ENCODE measurements at places on chromosomes 13 and 19. TPM values are rescaled to one million over a fixed set of nuclear protein-coding genes. Genes with fewer than 3 reads are reported as not detected.

- DNase-seq, result no peak
These were observed 7.0 kb downstream of the CUL4A start for GRCh38 chr13:113216254-113217048.

DNA sequence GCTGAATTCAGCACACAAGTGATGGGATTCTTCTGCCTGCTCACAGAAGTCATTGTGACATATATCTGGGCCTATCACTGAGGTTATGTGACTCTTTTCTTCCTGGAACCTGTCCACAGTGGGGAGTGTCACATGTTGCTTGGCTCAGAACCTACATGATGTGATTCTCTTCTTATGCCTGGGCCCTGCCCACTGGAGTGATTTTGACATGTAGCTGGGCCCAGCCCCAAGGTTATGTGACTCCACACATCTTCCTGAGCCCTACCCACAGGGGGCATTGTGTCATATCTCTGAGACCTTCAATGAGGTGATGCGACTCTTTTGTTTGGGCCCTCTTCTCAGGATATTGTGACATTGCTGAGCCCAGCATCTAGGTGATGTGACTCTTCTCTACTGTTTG lies 17.4 kb upstream of the ZNF429 start:
- no peak for DNase-seq

The ERICH6B gene
- total RNA-seq, result not detected

GRCh38 chr13:83372786-83373185 lies 509.5 kb downstream of the SLITRK1 start:
- DNase-seq, result no peak

DNA sequence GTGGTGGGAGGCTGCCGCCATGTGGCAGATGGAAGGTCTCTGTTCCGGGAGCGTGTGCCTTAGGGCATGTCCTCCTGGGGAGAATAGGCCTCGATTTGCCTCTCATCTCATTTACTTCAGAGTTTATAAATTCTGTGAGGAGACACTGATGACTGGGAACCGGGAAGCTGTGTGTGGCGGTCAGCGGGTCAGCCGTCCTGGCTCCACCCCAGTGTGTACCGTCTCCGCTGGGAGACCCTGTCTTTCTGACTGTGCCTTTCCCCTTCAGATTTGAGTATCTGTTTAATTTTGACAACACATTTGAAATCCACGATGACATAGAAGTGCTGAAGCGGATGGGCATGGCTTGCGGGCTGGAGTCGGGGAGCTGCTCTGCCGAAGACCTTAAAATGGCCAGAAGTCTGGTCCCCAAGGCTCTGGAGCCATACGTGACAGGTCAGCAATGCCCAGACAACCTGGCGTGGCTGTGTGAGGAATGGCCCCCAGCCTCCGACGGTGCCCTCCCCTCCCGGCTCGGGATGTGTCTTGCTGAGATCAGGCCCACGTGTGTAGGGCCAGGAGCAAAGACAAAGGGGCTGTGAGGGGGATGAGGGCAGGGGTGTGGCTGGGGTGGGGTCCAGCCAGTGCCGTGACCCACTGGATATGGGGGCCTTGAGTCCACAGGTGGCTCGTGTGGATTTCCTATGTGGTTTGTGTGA lies 21.6 kb downstream of the ATP4B start:
- no peak for DNase-seq

DNA sequence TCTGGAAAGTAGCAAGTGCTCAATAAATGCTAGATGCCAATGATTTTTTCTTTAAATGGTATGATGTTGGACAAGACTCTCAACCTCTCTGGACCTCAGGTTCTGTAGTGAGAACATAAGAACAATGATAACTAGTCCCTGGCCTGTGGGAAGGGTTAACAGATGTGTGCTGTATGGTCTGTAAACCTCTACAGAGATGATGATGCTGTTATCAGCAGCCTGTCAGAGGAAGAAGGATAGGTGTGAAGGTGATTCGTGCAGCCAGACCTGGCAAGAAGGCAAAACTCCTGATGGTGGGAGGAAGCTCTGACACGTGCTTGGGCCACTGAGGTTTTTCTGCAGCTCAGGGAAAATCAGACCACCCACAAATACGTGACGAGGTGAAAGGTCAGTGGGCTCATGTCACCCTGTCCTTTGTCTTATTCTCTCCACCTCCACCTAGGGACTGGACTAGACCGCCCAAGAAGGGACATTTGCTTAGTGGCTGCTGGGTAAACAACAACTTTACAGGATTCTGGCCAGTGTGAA lies 36.7 kb upstream of the UBL3 start:
- no peak for DNase-seq

DNA sequence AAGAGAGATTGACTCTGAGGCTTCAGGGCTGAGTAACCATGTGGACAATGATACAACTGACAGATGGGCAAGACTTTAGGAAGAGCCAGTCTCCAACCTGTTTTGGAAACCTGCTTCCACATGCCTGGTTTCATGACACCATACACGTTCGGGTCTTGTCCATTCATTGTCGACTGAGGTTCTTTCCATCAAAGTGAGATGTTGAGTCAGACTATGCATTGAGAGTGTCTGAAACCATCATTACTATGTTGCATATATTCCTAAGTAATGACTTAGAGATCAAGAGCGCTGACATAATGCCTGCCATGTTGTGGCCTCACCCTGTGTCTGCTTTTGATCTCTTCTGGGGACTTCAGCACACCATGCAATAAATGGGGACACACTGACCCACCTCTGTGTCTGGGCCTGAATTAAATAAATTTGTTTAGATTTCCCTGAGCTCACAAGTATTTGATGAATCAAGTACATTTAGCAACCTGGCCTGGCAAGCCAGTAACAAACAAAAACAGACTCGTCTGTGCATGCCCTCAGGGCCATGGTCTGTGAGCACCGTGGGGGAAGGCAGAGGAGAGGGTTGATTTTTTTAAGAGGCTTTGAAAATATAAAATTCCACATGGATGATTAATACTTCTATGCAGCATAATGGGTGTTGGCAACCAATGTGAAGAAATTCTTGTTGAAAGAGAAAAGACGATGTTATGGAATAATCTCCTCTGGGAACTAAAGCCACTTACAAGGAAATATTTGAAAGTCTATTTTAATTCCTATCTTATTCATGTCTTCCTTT lies 49.9 kb upstream of the UBAC2 start:
- no peak for DNase-seq

- DNase-seq, result no peak
These were observed 370.9 kb downstream of the KLF5 start for GRCh38 chr13:73429701-73430100.

GRCh38 chr19:42202290-42202880 lies 15.1 kb downstream of the DEDD2 start:
- DNase-seq, result no peak

DNA sequence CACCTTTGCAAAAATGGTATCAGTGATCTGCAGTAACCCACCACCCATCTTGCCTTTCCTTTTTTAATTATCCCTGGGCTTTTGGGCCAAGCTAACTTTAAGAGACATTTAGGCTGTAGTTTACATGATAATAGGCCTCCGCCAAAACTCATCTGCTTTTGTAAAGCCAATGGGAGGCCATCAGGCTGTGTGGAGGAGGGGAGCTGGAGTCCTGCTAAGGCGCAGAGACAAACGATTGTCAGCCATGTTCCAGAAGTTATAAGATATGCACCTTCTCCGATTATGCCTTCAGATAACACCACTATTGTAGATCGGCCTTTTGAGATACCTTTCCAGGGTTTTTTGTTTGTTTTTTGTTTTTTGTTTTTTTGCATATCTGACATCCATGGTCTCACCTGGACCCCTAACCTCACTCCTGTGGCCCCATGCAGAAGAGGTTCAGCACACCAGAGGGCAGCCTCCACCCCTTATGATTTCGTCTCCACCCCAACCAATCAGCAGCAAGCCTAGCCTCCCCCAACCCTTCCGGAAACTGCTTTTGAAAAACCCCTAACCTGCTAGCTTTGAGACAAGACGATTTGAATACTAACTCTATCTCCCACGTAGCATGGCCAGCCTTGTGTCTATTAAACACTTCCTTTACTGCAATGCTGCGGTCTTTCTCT lies 113.9 kb upstream of the UBL3 start:
- DNase-seq, result no peak

DNA sequence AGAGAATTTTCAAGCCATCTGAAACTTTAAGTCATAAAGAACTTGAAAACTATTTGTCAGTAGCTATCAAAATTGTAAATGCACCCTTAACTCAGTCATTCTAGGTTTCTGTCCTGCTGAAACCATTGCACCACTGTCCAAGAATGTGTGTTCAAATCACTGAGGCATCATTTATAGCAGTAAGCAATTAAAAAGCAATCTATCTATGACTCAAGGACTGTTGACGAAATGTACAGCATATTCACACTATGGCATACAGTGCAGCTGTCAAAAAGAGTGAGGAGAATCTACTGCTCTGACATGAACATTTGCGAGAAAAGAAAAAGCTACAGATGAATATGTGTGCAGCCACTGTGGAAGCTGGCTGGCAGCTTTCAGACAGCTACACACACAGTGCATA lies 71.2 kb downstream of the ING1 start:
- DNase-seq, result no peak

The OSCAR gene
- not detected for total RNA-seq

DNA sequence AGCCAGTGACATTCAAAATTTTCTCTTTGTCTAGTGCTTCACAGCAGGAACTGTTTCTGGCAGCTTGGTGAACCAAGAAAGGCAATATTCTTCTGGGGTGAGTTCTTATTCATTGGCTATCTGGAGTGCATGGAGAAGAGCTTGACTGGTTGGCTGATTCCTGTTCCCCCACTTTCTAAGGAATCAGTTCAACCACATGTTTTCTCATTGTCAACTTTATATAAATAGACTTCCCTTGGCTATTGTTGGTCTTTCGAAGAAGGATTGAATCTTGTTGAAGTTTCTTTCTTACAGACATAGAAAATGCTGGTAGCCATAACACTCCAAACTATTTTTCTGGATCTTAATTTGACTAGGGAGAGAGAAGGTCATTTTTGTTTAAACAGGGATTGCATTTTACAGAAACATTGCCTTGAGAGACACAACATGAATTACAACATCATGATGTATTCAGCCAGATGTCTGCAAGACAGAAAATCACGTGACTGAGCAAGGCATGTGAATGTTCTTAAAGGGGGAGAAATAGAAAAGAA lies 85.2 kb downstream of the EDNRB start:
- DNase-seq, result no peak

DNA sequence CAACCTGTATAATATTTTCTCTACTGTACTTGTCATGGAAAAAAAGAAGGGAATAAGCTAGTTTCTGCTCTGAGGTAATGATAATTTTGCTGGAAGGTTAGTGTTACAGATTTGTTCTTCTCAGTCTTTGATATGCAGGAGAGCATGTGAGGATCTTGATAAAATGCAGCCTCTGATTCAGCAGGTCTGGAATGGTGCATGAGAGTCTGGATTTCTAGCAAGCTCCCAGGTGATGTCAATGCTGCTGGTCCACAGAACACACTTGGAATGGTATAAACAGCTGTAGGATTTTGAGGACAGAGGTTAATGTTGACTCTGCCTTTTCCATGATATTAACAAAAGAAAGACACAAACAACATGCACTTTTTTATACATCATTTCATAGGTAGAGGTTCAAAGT lies 173.6 kb downstream of the NDFIP2 start:
- no peak for DNase-seq

The RNF17 gene
- total RNA-seq, result not detected

DNA sequence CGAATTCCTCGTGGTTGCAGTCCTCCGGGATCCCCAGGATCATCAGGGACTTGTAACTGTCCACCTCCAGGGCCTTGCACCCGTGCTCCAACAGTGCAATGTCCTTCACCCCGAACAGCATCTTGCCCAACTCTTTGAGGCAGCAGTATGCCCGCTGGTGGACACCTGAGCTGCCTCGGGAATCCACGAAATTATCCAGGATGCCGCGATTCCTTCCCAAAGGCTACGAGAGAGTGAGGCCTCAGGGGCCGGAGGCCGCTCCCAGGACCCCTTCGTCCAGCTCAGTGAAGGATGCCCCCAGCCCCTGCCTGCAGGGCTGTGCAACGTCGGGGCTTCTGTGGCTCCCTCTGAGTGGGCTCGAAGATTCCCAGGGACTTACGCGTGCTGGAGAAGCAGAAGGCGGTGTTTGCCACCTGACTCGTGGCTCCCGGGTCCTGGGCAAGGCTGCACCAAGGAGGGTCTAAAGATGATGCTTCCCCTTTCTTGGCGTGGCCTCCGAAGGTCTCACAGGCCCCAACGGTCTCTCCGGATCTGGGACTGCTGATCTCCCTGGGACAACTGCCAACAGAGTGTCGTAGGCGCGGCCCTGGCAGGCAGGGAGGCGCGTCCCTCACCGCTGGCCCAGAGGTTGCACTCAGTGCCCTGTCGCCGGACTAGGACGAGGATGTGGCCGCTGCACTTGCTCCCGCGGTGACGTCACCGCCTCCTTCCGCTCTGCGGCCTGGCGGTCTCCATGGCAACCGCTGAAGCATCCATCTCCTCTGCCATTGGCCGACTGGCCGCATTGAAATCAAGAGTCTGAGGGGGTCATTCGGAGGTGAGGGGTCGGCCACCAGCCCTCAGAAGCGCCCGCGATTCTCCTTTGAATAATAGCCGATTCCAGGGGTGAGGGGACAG lies at the start of gene PNMA8C:
TSS of gene PNMA8C (minus strand) at position 698 of the 897 bp plus-strand sequence. CDS start at position 121, 577 bp downstream.
- peak; percentile 66 for DNase-seq

The EXOC3L2 gene
- 3.0 TPM for total RNA-seq

GRCh38 chr13:90534617-90535370 lies 812.7 kb upstream of the MIR17HG start:
- no peak for DNase-seq

The ZNF471 gene
- 2.1 TPM for total RNA-seq

DNA sequence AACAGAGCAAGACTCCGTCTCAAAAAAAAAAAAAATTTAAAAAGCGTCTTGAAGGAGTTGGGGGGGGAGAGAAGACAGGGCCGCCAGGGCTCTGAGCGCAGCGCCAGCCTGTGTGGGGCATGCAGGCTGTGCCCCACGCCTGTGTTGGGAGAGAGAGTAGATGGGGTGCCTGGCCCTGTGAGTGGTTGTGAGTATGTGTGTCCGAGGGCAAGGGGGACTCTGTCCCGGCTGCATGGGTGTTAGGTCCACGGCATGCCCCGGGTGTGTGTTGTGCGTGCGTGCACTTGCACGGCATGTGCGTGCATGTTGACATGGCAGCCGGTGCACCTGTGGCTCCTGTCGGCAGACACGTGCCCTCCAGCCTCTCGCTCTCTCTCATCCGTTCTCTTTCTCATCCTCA lies 3.4 kb downstream of the MAP2K7 start:
- DNase-seq, result no peak

The GJB2 gene
- not detected for total RNA-seq

DNA sequence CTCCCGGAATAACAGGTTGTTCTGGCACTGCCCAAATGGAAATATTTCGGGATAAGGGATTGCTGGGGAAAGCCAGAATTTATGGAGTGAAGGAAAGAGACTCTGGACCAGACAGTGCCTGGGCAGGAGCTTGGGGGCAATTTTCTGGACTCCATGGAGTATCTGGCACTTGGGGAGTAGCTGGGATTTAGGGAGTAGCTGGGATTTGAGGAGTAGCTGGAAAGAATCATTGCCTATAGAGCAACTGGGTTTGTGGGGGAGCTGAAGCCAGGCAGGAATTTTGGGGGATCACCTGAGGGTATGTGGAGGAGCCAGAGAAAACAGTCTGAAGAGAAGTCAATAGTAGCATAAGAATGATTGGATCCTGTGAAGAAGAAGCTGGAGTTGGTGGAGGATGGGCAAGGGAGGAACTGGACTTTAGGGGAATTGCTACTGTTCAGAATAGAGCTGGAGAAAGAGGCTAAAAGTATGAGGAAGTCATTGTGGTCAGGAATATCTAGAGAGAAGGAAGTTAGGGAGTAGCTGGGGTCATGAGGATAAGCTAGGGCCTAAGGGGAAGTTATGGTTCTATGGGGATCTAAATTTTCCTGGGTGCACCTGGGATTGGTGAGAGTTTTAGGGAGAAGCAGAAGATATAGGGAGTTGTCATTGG lies 14.8 kb downstream of the FSD1 start:
- DNase-seq, result no peak

The CACNA1A gene
- 0.28 TPM for total RNA-seq

Data from right atrium auricular region (tissue), 2 donors.